ENCODE measurements at places on chromosomes 11 and 22.

DNA sequence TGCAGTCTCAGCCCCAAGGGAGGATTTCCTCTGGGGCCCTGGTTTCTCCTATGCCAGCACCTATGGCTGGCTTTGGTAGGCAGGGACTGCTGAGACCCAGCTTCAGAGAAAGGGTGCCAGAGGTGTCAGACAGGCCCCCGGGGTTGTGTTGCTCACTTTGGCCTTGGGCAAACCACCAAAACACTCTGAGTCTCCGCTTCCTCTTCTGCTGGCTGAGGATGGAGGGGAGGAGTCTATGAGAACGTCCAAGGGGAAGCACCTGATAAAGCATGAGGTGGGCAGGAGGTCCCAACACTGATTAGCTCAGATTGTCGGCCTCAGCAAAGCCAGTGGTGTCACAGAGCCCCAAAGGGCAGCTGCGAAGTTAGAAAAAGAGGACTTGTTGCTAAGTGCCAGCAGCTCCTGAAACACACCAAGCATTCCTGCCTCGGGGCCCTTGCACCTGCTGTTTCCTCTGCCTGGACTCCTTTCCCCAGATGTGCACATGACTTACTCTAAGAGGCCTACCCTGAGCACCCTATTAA is 10.5 kb downstream of the SMTNL1 start:
- DNase-seq, result no peak

DNA sequence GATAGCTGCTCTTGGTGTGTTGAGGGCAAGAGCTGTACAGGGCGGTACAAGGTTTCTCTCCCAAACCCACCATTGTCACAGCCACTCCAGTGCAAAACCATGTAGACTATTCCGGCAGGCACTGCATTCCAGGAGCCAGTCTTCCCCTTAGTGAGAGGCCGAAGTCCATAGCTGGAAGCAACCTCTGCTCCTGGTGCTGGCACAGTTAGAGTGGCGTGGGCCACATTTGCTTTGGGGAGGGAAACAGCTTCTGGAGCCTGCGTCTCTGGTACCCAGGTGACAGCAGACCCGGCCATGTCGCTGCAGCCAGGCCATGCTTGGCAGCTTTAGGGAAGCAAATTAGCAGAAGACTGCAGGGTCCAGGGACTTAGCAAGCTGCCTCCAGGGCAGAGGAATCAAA is 788.0 kb downstream of the BRD1 start:
- no peak for DNase-seq

- DNase-seq, result no peak
Observed at GRCh38 chr11:122769126-122769780, 69.0 kb upstream of the CRTAM start.

DNA sequence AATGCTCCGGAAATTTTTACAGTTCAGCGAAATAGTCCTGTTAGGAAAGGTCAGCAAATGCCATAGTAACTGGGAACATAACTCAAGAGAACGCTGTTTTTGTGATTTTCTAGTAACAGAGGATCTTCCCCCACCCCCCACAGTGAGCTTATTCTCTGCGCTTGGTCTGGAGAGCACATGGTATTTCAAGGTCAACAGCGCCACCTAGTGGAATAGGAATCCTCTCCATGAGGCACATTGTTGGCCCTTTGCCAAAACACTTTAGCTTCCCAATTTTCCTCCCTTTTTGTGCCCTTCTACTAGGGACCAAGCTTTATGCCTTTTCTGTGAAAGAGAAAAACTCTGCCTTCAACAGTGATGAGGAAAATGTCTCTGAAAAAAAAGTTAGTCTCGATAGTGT is 13.2 kb upstream of the OR4C12 start:
- DNase-seq, result peak; percentile 23

- DNase-seq, result no peak
Observed at GRCh38 chr11:102989379-102990047, 34.0 kb upstream of the MMP13 start.

- DNase-seq, result peak; percentile 62
Observed at GRCh38 chr11:720642-721246, 14.7 kb downstream of the EPS8L2 start.

DNA sequence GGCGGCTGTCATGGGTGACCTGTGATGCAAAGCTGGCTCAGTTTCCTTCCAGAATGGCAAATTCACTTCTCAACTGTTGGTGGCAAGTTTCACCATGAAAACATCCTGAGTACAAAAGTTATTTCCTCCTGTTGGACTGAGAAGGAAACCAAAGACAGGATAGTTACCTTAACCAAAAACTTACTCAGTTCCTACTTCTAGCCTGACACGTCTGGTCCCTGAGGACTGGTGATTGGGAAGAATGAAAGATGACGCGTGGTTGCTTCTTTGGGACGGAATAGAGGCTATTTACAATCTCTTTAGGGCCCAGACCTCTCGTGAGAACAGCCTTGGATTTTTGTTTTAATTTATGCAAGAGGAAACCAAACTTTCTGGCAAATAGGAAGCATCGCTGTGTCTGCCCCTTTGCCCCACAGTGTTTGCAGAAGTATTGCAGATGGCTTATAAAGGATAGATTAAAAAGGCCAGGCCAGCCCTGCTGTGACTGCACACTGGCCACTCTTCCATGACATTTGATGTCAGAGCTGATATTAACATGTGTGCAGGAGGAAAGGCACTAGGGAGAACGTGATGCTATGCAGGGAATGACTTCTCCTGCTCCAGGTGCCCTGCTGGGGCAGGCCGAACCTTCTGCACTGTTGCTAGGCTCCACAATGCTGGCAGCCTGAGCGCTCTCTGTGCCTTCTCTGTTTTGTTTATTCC is 7.6 kb downstream of the VPS26B start:
- no peak for DNase-seq

DNA sequence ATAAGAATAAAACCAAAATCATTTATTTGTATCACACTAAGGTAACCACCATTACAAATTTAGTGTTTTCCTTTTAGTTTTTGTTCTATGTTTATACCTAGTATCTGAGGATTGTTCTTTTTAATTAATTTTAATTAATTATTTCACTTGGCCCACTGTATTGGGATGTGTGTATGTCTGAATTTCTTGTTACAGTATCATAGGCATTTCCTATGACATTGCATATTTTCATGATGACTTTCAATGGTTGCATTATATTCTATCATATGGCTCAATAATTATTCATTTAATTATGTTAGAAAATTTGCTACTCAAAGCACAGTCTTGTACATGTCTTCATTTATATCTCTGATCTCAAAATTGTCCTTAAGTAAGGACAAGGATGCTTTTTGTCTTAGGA is 41.0 kb downstream of the C11orf71 start:
- no peak for DNase-seq

DNA sequence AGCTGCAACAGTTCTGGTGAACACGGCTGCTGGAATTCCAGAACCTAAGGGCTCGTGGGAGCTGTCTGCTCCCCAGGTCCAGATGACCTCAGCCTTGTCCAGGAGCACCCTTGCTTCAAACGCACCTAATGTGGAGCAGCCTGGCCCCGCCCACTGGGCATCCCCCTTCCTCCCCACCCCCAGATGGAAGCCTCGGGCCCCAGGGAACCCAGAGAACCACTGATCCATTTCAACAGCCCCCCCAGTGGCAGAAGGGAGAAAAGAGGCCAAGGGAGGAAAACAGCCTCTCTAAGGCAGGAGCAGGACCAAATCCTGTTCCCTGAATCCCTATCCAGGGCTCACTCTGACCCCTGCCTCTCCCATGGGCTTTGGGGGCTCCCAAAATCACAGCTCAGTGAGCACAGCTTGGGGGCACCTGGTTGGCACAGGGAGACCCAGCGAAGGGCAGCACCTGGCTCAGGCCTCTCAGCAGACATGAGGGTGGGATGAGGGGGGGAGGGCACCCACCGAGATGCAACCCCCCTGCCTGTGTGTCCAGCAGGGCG is 1.2 kb downstream of the CYTH4 start:
- DNase-seq, result peak; percentile 34

DNA sequence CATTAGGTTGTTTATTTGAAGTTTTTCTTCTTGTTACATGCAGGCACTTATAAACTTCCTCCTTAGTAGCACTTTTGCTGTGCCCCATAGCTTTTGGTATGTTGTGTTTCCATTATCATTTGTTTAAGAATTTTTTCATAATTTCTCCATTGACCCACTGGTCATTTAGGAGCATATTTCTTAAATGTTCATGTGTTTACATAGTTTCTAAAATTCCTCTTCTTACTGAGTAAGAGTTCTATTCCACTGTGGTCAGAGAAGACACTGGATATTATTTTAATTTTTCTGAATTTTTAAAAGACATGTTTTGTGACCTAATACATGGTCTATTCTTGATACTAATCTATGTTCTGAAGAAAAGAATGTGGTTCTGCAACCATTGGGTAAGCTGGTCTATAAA is 333.0 kb downstream of the DDX10 start:
- DNase-seq, result no peak

GRCh38 chr11:67160045-67160444 is 41.0 kb downstream of the KDM2A start:
- DNase-seq, result no peak

- DNase-seq, result no peak
Observed at GRCh38 chr22:42876041-42876440, 19.0 kb upstream of the ARFGAP3 start.

GRCh38 chr11:94000659-94001058 is 20.5 kb upstream of the HEPHL1 start:
- no peak for DNase-seq

DNA sequence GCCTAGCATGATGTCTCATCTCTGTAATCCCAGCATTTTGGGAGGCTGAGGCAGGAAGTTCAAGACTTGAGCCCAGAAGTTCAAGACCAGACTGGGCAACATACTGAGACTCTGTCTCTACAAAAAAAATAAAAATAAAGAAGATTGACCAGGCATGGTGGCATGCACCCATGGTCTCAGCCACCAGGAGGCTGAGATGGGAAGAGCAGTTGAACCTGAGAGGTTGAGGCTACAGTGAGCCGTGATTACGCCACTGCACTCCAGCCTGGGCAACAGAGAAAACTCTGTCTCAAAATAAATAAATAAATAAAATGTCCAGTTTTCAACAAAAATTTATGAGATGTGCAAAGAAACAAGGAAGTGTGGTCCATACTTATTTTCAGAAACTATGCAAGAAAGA is 28.3 kb downstream of the EFCAB6 start:
- DNase-seq, result no peak

DNA sequence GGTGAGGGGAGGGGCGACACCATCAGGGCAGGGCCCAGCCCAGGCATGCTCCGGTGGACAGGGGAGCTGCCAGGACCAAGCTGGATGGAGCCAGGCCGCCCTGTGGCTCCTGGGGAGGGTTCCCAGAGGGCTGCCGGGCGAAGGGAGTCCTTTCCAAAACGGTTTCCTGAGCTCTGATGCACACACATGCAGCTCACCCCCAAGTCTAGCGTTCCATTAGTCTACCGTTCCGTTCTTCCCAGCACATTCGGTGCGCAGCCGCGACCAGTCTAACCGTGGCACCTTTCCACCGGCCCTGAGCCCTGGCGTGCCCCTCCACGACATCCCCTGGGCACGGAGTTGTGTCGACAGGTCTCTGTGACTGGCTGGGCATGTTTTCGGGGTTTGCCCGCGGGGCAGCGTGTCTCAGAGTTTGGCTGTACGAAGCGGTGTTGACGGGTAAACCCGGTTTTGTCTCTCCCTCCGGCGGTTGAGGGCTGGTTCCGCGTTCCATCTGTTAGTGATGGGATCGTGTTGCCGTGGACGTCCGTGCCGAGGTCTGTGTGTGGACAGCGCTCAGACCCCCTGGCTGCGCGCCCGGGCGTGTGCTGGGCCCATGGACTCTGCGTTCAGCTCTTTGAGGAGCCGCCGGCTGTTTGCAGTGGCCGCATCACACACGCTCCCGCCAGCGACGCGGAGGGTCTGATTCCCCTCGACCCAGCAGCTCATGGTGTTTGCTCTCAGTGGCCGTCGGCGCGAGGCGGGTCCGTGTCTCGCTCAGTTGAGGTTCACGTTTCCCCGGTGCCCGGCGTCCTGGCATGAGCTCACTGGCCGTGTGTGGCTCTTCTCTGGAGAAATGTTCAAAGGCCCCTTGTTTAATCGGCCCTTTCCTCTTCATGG is 121.2 kb downstream of the IGLL1 start:
- no peak for DNase-seq

DNA sequence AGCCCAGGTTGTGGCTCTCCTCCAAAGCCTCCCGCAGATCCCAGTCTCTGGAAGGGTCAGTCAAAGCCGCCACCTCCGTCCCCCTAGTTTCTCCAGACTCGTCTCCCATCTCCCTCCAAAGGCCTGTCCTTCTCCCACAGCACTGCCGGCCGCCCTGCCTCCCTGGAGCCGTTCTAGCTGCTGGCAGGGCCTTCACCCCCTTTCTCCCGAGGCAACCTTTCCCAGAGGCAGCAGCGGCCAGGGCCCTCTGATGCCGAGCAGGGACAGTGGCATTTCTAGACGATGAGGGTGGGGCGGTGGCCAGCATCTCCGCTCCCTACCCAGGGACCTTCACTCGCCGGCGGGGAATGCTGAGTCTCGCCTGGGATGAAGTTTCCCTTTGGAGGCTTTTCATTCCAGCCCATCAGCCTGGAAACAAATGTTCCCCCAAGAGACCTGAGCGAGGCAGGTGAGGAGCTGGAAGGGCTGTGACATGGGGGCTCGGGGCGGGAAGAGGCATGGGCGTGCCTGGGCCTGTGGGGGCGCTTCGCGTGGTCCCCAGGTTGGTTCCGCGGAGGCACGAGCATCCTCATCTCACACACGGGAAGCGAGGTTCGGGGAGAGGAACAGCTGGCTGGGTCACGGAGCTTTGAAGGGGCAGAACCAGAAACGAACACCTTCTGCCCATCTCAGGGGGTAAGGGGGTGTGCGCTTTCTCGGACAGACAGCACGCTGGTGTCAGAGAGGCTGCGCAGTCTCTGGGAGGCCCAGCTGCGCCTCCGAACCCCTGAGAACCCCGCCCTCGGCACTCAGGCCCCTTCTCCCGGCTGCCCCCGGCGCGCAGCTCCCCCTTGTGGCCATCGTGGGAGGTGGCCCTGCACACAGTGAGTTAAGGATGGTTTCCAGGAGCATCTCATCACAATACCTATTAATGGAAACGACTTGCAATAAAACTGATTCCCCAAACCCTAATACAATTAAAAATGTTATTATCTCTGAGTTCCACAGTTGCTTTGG is 18.1 kb upstream of the KLHL35 start:
- peak; percentile 39 for DNase-seq

GRCh38 chr11:125987066-125987641 is 41.3 kb downstream of the VSIG10L2 start:
- no peak for DNase-seq

GRCh38 chr11:59773083-59773440 is 17.9 kb downstream of the STX3 start:
- no peak for DNase-seq

- DNase-seq, result no peak
Observed at GRCh38 chr11:34206407-34207300, 101.2 kb downstream of the NAT10 start.

DNA sequence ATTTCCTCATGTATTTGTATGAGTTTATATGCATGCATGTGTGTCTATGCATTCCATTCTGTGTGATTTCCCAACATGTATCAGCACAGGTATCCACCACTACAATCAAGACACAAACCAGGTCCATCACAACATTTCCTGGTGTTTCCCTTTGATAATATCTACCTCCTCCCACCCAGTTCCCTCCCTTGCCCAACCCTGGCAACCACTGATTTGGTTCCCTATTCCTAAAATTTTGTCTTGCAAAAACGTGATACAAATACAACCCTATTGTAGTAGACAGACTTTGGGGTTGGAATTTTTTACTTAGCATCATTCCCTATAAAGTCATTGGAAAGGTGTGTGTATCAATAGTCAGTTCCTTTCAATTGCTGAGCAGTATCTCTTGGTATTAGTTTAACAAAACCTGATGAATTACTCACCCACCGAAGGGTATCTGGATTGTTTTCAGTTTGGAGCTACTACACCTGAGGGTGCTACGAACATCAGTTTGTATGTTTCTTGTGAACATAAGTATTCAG is 51.8 kb upstream of the IGLL5 start:
- no peak for DNase-seq

GRCh38 chr22:31363885-31364465 is 17.8 kb upstream of the PATZ1 start:
- no peak for DNase-seq
